ENCODE measurements at places on chromosomes 1 and 21.

GRCh38 chr1:172478485-172478884 lies 34.6 kb upstream of the PIGC start:
- H3K4me1 ChIP-seq: no peaks in the 10 kb centered on the region
- H3K27ac ChIP-seq: no peak overlapping the region
- H3K36me3 ChIP-seq: no peaks in the 10 kb centered on the region
- no peak overlapping the region for H3K4me3 ChIP-seq
- no peaks in the 10 kb centered on the region for H3K27me3 ChIP-seq

DNA sequence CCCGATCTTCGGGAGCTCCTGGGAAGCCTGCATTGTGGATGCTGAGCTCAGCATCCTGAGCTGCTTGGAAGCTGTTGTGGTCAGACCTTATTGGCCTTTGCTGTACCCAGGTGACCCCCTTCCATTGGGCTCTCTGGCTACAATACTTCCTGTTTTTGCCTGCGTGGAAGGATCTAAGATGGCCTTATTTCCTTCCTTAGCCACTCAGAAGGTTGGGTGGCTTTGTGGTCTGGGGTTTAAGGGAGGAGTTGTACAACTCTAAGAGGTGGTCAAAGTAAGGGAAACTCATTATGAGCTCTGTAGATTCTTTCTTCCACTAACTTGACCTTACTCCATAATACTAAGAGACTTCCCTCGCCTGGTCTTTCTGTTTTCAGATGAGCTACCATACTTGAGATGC lies 17.7 kb downstream of the PFKFB2 start:
- H3K27me3 ChIP-seq: no peaks in the 10 kb centered on the region
- peaks cover 5% of the 10 kb centered on the region for H3K36me3 ChIP-seq
- no peak overlapping the region for H3K27ac ChIP-seq
- no peak overlapping the region for H3K4me3 ChIP-seq
- peaks cover 20% of the 10 kb centered on the region for H3K4me1 ChIP-seq
- DNase-seq: peak; percentile 22

- H3K27ac ChIP-seq: peak overlapping the region; percentile 99
- peaks cover 96% of the 10 kb centered on the region for H3K4me1 ChIP-seq
- DNase-seq: no peak
- no peak overlapping the region for H3K4me3 ChIP-seq
- H3K27me3 ChIP-seq: no peaks in the 10 kb centered on the region
These were observed 22.0 kb downstream of the SMAP2 start for GRCh38 chr1:40395190-40396175.

- peak overlapping the region; percentile 52 for H3K4me3 ChIP-seq
- H3K27ac ChIP-seq: no peak overlapping the region
- peaks cover 8% of the 10 kb centered on the region for H3K4me1 ChIP-seq
- H3K27me3 ChIP-seq: no peaks in the 10 kb centered on the region
- H3K36me3 ChIP-seq: no peaks in the 10 kb centered on the region
These were observed 21.1 kb downstream of the KIF17 start for GRCh38 chr1:20696397-20697333.

- no peak overlapping the region for H3K4me3 ChIP-seq
- H3K27ac ChIP-seq: no peak overlapping the region
- no peaks in the 10 kb centered on the region for H3K27me3 ChIP-seq
- H3K36me3 ChIP-seq: peaks cover 55% of the 10 kb centered on the region
- no peak for DNase-seq
These were observed 9.8 kb downstream of the ARL8A start for GRCh38 chr1:202134645-202135172.

DNA sequence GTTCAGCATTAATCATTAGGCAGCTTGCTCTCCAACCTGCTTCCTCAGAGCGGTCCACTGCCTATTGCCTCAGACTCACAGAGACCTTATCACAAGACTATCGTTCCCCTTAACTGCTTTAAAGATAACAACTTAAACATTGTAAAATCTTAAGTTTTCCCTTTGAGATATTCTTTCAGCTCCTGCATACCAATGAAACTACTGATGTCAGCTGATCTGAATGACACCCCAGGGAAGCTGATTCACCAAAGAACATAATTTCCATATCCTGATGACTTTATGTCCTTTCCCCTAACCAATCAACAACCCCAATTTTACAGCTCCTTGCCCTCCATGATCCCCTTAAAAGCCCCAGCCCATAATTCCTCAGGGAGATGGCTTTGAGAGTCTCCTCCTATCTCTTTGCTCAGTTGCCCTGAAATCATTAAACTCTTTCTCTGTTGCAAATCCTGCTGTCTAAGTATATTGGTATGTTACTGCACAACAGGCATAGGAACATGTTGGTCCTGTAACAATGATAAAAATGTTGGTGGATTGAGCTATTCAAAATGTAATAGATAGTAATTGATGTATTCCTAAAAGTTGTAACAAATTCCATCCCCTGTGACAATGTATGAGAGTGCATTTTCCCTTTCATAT lies 621.4 kb upstream of the RGS18 start:
- H3K4me1 ChIP-seq: no peaks in the 10 kb centered on the region
- no peaks in the 10 kb centered on the region for H3K36me3 ChIP-seq
- H3K27me3 ChIP-seq: no peaks in the 10 kb centered on the region
- no peak overlapping the region for H3K27ac ChIP-seq

DNA sequence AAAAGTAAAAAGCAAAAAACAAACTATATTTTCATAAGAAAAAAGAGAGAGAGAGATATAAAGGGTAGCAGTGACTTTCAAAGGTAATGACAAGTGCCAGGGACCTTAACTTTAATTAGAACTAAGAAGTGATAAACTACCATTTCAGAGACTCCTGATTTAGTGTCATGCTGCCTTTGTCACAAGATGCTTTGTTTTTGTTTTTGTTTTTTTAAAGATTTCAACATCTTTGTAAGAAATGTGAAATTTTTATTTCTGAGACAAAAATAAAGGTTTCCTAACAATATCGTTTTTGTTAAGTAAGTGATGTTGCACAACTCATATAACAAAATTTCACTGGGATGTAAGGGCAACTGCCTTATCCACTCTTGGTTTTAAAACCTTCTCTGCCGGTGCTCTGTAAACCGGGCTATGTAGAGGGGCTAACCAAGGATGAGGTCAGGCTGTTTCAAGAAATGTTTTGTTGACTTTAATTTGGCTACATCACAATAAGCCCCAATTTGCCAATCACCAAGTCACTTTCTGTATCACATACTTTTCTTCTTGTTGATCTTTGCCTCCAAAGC lies 35.2 kb upstream of the SYT2 start:
- no peaks in the 10 kb centered on the region for H3K4me1 ChIP-seq
- DNase-seq: no peak
- H3K4me3 ChIP-seq: no peak overlapping the region
- no peaks in the 10 kb centered on the region for H3K27me3 ChIP-seq
- peaks cover 23% of the 10 kb centered on the region for H3K36me3 ChIP-seq

DNA sequence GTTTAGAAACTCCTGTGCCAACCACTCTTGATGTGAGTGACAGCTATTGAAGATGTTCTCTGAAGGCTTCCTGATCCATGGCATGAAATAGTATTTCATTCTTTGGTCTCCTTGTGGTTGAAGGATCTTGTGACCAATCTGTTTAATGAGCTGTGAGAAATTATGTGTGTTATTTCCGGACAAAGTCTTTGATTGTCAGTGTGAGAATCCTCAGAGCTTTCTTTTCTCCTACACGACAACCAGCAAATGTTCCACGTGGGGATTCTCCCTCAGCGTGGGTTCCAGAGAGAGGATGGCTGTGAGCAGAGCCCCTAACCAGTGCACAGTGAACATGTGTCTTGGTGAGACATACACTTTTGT lies 45.0 kb upstream of the HOOK1 start:
- no peaks in the 10 kb centered on the region for H3K36me3 ChIP-seq
- H3K4me1 ChIP-seq: no peaks in the 10 kb centered on the region
- no peak overlapping the region for H3K4me3 ChIP-seq
- no peak for DNase-seq

- DNase-seq: peak; percentile 82
- H3K4me1 ChIP-seq: peaks cover 16% of the 10 kb centered on the region
- H3K27me3 ChIP-seq: no peaks in the 10 kb centered on the region
- no peak overlapping the region for H3K4me3 ChIP-seq
These were observed 19.2 kb upstream of the PTTG1IP start for GRCh38 chr21:44892536-44893277.

DNA sequence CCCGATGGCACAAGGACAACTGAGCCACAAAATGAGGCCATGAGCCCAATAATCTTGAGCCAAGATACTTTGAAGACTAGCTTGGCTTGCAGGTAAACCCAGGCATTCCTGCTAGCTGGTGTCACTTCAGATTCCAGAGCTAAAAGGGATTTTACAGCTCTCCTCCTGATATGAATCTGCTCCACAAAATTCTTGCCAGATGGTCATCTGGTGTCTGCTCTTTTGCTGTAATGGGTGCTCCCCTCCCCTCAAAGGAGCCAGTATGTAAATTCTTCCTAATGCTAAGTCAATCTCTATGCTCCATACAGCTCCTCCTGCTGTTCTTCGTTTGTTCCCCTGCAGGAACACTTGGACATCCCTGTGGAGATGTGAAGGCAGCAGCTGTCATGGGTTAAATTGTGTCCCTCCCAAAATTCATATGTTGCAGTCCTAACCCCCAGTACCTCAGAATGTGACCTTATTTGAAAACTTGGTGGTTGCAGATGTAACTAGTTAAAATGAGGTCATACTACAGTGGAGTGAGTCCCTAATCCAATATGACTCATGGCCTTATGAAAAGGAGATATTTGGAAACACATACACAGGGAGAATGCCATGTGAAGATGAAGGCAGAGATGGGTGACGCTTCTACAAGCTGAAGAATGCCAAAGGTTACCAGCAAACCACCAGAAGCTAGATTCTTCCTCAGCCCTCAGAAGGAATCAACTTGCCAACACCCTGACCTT lies 180.6 kb upstream of the PALMD start:
- no peaks in the 10 kb centered on the region for H3K27me3 ChIP-seq
- no peak overlapping the region for H3K27ac ChIP-seq
- no peak for DNase-seq
- no peaks in the 10 kb centered on the region for H3K36me3 ChIP-seq
- no peaks in the 10 kb centered on the region for H3K4me1 ChIP-seq
